ENCODE measurements at places on chromosomes 1 and 21.

DNA sequence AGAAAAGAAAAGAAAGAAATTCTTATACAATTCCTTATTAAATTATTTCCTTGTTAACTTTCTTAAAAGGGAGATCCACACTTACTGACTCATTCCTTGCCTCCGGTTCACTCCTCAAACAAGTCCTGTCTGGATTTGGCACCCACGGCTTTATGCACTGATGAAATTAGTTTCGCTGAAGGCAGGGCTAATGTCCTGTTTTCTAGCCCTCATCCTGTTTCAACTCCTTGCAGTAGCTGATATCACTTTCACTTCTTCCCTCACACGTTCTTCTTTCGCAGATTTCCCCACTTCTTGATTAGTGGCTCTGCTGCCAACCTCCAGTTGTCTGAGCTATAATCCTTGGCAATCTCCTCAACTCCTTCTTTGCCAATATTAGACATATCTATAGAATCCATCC, 215.2 kb downstream of the URB2 start:
- no peak for DNase-seq

DNA sequence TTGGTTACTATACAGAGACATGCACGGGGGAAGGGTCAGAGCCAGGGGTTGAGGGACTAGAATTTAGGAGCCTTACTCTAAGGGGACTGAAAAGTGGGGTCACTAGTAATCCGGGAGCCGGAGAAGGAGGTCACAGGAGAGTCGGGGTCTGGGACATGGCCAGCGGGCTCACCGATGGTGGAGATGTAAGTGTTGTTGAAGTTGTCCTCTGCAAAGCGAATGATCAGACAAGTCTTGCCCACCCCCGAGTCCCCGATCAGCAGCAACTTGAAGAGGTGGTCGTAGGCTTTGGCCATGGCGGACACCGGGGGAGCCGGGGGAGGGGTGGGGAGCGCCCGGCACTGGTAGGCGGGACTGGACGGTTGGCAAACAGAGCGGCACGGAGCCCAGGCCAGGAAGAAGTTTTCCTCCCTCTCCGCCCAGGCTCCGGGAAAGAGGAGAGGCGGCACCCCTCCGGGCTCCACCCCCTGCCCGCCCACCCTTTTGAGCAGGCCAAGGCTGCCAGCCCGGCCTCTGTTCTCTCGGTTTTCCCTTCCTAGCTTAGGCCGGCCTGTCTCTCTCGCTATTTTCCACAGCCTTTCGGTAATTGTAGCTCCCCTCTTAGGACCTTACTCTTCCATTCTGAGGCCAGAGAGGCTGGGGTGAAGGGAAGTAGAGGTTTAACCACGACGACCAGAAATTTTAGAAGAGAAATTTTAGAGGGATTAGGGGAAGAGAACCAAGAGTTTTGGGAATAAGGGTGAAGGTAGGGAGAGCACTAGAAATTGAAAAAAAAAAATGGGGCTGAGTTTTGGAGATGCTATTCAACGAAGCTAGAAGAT, at the start of gene RAB13:
RAB13 (minus strand) TSS at position 399 of the 821 bp plus-strand sequence; CDS start at position 296, 103 bp downstream.
- DNase-seq = no peak

DNA sequence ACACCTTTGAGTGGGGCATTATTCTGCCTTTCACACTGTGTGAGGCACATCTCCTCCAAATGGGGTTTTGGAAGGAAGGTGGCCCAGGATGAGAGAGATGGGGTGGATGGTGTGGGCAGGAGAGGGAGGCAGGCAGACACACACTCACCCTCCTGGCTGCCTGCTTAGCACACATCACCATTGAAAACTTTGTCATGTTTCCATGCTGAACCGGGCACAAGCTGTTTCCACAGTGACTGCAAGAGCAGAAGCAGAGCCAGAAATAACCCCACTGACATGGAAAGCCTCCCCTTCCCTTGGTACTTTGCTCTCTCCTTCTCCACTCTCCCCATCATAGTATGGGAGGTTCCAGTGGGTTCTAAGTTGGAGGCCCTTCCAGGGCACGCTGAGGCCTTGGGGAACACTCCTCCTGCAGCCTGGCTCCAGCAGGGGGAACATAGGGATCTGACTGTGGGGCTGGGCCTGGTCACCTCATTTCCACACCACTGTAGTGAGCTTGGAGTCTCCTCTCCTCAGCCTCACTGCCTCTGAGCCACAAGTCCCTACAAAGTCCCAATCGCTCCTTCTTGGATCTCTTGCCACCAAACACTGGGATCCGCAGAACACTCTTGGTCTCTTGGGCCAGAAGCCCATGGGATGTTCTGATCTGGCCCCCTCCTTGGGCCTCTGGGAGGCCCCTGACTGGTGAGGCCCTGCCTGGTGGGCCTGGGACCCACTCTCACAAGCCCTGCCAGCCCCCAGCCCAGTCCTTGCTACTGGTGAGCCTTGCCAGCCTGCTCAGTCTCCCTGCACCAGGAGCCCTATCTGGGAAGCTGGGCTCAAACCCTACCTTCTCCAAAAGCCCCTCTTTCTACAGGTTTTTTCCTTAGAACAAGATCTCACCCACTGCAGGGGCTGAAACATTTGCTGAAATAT, 163.0 kb upstream of the EDN2 start:
- no peak for DNase-seq

DNA sequence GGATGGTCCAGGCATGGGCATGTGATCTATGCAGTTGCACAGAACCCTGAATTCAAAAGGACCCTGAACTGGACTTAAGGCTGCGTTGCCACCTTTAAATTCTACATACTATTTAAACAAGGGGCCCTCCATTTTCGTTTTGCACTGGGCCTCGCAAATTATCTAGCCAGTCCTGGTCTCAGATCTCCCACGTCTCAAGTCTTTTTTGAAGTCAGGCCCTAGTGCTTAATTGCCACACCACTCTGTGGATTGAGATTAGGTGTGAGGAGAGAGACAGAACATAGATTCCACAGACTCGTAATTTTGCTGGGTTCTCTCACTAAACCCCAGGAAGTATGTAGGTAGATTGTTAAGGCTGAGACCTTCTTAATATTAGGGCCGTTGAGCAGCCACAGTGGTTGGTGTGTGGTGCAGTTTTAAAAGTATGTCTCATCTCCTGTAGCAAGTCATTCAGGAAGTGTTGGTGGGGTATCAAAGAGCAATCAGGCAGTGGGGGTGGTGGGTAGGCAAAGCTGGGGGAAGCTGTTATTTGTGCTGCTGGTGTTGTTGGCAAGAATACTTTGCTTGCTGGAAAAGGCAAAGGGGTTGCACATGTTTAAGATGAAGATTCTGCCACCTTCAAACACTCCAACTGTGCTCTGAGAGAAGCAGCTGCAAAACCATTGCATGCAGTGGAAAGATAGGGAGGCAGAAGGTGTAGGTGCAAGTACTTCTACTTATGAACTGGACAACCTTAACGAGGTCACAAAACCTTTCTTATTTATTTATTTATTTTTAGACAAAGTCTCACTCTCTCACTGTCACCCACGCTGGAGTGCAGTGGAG, 11.2 kb downstream of the CD84 start:
- DNase-seq = peak; percentile 64

GRCh38 chr1:13824626-13825025, 124.6 kb downstream of the PRDM2 start:
- no peak for DNase-seq

GRCh38 chr1:30473922-30474817, 249.2 kb downstream of the MATN1 start:
- no peak for DNase-seq

GRCh38 chr1:6922096-6922931, 137.1 kb downstream of the CAMTA1 start:
- no peak for DNase-seq

Measured in activated naive CD4-positive, alpha-beta T cell treated with anti-CD3 and anti-CD28 coated beads, Interleukin-2, amount 10 ng/mL, durations not matched to agents 7 days and 5 days (primary cell).